Endothelial cell (in vitro differentiated cells): ENCODE measurements at places on chromosomes 1 and 21.

DNA sequence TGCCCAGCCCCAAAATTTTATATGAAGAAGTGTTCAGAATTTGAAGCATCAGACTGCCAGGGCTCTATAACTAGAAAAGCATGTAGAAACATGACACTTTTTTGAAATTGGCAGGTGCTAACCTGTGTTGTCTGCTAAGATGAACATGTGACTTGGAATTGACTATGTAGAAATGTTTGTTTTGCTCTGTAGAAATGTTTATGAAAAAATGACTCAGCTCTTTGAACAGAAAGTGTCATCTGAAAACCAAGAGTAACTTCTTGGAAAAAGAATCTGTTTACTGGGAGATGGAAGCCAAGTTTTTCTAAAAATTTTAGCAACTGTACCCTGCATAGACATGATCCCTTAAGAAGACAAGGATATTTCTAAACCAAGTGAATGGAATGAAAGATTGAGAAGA is 59.2 kb downstream of the LHX9 start:
- H3K27ac ChIP-seq = no peak overlapping the region
- H3K36me3 ChIP-seq = no peaks in the 10 kb centered on the region
- no peaks in the 10 kb centered on the region for H3K27me3 ChIP-seq
- DNase-seq = no peak
- H3K4me1 ChIP-seq = no peaks in the 10 kb centered on the region

- DNase-seq = no peak
- no peaks in the 10 kb centered on the region for H3K36me3 ChIP-seq
- no peak overlapping the region for H3K27ac ChIP-seq
- H3K4me1 ChIP-seq = peaks cover 8% of the 10 kb centered on the region
- peaks cover 1% of the 10 kb centered on the region for H3K27me3 ChIP-seq
Measured at GRCh38 chr1:96683931-96684330, 37.7 kb upstream of the PTBP2 start.

- H3K4me3 ChIP-seq = no peak overlapping the region
- H3K27me3 ChIP-seq = peaks cover 2% of the 10 kb centered on the region
- DNase-seq = no peak
- no peaks in the 10 kb centered on the region for H3K36me3 ChIP-seq
Measured at GRCh38 chr1:53573522-53573921, 114.3 kb downstream of the DMRTB1 start.

DNA sequence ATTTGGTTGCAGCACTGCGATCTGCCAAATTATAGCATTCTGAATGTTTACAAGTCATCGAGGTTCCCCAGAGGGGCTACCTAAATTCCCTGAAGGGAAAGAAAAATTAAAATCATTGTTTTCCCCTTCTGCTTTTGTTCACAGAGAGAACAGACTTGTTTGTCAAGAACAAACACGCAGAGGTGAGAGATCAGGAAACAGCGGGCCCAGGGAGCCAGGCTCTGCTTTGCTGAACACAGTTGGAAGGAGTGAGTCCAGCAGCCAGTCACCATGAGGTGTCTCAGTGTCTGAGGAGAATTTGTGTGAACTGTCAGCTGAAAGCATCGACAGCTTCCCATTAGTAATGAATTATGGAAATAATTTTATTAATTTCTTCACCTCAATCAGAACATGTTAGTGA is 52.5 kb downstream of the RWDD3 start:
- H3K27me3 ChIP-seq = peaks cover 1% of the 10 kb centered on the region
- H3K36me3 ChIP-seq = no peaks in the 10 kb centered on the region
- no peak for DNase-seq
- H3K4me3 ChIP-seq = no peak overlapping the region
- no peak overlapping the region for H3K27ac ChIP-seq
- peaks cover 2% of the 10 kb centered on the region for H3K4me1 ChIP-seq

DNA sequence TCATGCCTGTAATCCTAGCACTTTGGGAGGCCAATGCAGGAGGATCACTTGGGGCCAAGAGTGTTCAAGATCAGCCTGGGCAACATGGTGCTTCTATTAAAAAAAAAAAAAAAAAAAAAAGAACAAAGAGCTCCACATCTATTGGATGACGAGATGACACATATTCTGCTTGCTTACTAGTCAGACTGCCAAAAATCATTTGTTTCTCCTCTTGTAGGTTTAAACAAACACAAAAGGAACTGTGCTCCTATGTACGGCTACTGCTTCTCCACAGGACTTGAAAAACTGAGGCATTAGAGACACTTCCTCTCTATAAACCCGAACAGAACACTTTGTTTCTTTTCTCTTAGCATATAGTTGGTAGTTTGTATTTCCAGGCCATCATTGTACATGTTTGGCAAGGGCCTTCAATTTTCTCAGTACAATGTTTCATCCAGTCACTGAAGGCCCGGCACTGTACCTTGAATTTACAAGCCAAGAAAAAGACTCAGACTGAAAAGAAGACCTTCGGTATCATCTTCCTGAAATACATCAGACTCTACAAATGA is 6.0 kb downstream of the TRIT1 start:
- H3K36me3 ChIP-seq = peaks cover under 1% of the 10 kb centered on the region
- peaks cover 1% of the 10 kb centered on the region for H3K27me3 ChIP-seq
- H3K4me3 ChIP-seq = no peak overlapping the region
- H3K4me1 ChIP-seq = peaks cover 9% of the 10 kb centered on the region
- H3K27ac ChIP-seq = no peak overlapping the region
- DNase-seq = no peak

- H3K36me3 ChIP-seq = no peaks in the 10 kb centered on the region
- no peak overlapping the region for H3K4me3 ChIP-seq
- H3K27me3 ChIP-seq = no peaks in the 10 kb centered on the region
- DNase-seq = no peak
- no peak overlapping the region for H3K27ac ChIP-seq
Measured at GRCh38 chr21:17989780-17990179, 170.6 kb upstream of the C21orf91 start.
